Trophoblast cell (in vitro differentiated cells and primary cell): ENCODE measurements at places on chromosomes 12 and 14.

DNA sequence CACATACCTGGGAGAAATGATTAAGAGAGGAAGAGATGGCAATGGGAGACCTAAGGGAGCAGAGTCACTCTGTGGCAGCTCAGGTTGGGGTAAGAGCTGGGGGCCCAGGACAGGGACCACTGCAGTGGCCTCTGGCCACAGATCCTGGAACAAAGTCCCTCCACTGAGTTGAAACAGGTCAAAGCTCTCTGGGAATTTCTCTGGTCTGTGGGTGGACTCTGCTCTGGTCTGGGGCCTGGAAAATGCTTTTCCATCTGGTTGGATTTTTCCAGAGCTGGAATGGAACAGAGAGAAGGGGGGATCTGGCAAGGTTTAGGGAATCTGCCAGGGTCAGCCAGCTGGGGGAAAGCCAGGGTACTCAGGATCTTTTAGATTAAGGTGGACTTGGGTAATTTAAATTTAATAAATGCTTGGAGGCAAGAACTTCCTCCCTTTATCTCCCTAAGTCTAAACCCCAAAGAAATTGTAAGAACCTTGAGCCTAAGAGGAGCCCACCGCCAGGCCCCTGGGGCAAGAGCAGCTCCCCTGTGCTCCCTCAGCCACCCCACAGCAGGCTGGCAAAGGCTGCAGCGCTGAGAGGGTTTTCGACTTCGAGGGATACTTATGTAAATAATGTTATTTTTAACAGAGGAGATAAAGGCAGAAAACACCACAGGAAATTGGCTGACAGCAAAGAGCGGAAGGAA is 3.7 kb downstream of the HOXC10 start:
- no peak for DNase-seq

DNA sequence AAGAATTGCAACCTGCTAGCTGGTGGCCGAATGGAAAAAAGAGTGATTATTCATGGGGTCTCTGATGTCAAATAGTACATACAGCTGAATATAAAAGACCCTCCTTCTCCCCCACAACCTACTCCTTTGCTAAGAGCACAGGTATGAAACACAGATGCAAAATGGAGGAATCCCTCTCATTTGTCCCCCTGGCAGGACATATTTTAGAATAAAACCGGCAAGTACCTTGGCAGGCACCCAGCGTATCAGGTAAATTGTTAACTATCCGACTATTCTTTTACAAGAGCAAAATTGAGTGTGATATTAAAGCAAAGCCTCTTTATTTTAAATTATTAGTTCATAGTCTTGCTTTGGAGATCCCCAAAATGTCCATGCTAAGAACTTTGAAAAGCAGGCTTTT is 73.7 kb upstream of the USP44 start:
- no peak for DNase-seq

DNA sequence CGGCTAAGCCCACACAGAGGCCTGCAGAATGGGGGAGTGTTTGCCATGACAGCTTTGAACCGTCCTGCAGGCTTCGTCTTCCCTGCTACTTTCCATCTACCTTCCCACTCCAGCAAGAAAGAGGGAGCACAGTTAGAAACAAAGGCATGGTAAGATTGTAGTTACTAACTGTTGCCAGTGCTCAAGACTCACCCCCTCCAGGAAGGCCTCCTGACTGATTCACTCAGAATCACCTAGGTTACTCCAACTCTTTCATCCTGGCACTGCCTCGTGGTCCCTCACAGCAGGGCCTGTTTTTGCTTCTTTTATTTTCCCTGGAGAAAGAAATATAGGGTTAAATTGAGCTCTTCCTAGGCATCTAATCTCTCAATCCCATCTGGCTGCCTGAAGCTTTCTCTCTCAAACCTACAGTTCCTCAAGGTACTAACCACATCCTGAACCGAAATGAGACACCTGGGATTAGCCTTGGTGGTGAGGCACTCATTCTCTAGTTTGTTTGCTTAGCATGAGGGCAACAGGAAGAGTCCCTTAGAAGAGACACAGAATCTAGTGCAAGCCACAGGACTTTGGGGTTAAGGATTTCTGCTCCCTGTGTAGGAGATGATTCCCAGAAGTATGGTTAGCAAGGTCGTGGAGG is 7.8 kb downstream of the GALNT6 start:
- no peak for DNase-seq

- no peak for DNase-seq
Measured at GRCh38 chr12:5840944-5841343, 104.1 kb downstream of the ANO2 start.

- no peak for DNase-seq
Measured at GRCh38 chr12:116563262-116563661, 4.1 kb downstream of the MAP1LC3B2 start.

- DNase-seq, result no peak
Measured at GRCh38 chr14:57769863-57770523, 95.9 kb downstream of the SLC35F4 start.

- DNase-seq, result no peak
Measured at GRCh38 chr14:92240658-92241057, 82.3 kb upstream of the SLC24A4 start.

DNA sequence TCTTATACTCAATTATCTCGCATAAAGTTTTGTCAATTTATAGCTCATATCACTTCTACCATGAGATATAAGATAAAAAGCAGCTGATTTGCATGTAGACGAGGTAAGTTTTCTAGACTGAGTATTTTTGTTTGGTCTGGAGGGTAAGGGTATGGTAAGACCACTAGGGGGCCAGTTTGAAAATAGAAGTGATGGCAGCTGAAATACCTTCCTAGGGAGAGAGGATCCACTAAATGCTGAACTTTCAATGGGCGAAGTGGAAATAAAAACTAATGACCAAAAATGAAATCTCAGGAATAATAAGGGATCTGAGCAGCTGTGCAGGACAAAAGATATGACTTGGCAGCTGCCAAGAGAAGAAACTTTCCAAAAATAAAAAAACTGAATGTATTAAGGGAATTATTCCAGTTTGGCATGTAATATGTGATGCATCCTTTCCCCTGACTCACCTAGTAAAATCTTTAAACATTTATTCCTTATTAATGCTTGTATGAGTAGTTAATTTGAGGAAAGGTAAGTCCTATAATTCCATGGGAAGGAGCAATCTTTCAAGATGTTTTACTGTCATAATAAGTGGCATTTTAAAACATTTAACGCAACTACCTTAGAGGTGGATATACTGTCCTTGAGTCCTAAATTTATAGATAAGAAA is 754.5 kb downstream of the C12orf50 start:
- peak; percentile 27 for DNase-seq

DNA sequence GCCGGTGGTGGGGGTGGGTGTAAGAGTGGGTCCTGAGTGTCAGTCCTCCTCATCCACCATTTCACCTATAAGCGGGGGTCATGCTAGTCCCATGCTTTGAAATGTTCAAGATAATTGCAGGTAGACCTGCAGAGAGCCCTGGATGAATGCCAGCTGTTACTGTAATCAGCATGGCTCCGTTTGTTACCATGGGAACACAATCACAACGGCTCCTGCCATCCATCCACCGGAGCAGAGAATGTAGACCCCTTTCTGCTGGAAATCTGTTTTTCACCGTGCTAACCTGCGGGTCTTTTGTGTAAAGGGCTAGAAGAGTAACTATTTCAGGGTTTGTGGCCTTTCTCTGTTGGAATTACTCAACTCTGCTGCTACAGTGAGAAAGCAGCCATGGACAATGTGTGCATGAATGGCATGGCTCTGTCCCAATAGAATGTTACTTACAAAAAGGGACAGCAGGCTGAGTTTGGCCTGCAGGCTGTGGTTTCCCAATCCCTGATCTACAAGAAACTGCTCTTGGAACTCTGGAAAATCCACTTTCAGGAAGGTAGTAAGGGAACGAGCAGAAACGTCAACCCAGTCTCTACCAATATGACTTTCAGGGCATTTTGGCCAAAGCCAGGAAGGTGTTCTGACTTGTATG is 36.1 kb downstream of the KCTD10 start:
- peak; percentile 82 for DNase-seq

- no peak for DNase-seq
Measured at GRCh38 chr12:116346741-116347140, 69.2 kb upstream of the MED13L start.

DNA sequence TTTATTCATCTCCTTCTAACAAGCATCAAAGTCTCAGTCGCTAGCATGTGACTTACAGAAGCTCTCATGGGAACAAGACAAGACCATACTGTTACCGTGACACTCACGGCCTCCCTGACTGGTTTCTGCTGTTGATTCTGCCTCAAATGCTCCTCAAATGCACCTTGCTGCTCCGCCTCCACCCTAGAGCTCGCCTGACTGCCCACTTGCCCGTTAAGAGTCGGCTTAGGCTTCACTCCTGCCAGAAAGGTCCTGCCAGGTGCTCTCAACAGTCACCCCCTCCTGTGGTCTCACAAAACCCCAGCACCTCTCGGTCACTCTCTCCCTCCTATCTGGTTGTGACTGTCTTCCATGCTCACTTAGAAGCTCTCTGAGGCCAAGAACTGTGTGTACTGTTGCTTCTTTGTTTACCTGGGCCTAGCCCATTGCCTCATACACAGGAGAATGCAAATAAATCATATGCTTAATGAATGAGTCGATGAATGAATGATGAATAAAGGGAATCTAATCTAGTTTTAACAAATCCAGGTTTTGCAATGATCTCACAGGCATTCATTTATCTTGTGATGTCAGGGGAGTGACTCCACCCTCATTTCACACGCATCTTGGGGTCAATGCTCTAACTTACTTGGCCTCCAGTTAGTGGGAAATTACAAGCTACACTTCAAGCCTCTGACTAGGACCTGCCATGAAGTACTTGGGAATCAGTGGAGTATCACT is 41.3 kb downstream of the SSH1 start:
- DNase-seq, result no peak

- DNase-seq, result no peak
Measured at GRCh38 chr12:12792421-12792820, 7.0 kb downstream of the APOLD1 start.

DNA sequence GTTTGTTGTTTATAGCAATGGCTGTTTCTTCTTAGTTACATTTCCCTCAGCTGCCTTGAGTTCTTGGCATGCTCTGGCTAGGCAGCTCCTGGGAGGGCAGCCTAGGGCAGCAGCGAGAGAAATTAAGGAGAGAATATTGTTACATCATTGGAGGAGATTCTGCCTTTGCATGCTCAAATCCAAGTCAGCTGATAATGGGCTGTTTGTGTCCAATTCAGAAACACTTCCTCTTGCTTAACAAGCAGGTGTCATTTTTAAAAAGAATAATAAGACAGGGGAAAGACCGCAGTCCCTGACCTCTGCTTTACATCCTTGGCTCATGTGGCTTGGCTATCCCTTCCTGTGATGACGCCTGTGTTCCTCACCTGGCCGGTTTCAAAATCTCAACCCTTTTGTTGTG is 76.9 kb downstream of the ESR2 start:
- DNase-seq, result no peak

- peak; percentile 82 for DNase-seq
Measured at GRCh38 chr12:21925296-21925913, 15.8 kb downstream of the ABCC9 start.

GRCh38 chr12:110269622-110270124 is 11.4 kb upstream of the ATP2A2 start:
- DNase-seq, result peak; percentile 22

DNA sequence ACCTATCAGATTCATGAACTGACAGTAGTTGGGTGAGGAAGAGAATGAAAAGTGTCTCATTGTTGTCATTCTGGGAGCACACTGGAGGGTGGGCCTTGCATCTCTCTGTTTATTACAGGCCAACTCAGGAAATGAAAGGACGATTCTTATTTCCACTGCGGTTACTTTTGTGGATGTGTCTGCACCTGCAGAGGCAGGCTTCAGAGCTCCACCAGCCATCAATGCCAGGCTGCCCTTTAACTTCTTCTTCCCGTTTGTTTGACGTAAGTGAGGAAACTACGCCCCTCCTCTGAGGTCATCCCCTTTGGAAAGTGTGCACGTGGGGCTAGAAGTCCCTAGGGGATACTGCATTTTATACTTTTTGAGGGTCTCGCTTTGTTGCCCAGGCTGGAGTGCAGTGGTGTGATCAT is 33.7 kb downstream of the TCTN1 start:
- DNase-seq, result no peak
